ENCODE measurements at places on chromosomes 7 and 10. TPM values are rescaled to one million over a fixed set of nuclear protein-coding genes. Genes with fewer than 3 reads are reported as not detected.

Gene EBLN1
- total RNA-seq = not detected

DNA sequence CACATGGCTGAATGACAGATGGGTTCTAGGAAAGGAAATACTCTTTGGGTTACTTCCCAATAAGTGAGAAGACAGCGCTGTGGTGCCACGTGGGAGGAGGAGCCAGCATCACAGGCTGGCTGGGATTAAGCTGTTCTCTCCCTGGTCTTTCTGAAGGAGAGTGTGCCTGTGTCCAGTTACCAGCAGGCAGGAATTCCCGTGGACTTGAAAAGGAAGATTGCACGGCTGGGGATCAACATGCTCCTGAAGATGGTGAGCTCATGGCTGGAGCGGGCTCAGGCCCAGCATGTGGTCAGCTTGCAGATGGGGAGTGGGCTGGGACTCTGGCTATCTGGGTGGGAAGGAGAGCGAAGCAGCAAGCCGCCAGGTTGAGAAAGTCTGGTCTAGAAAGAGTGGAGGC lies 8.1 kb downstream of the ADCK2 start:
- no peak for DNase-seq
- H3K27ac ChIP-seq = no peak overlapping the region

GRCh38 chr10:909831-910230 lies 21.7 kb downstream of the LARP4B start:
- H3K4me3 ChIP-seq = no peak overlapping the region
- no peaks in the 10 kb centered on the region for H3K27me3 ChIP-seq
- H3K4me1 ChIP-seq = peaks cover 19% of the 10 kb centered on the region
- no peak overlapping the region for H3K27ac ChIP-seq
- H3K36me3 ChIP-seq = peaks cover 5% of the 10 kb centered on the region
- DNase-seq = no peak

GRCh38 chr7:135774284-135774683 lies 25.7 kb upstream of the FAM180A start:
- peaks cover 45% of the 10 kb centered on the region for H3K4me1 ChIP-seq
- H3K27me3 ChIP-seq = no peaks in the 10 kb centered on the region
- no peak overlapping the region for H3K4me3 ChIP-seq
- H3K27ac ChIP-seq = peak overlapping the region; percentile 83
- H3K36me3 ChIP-seq = no peaks in the 10 kb centered on the region

DNA sequence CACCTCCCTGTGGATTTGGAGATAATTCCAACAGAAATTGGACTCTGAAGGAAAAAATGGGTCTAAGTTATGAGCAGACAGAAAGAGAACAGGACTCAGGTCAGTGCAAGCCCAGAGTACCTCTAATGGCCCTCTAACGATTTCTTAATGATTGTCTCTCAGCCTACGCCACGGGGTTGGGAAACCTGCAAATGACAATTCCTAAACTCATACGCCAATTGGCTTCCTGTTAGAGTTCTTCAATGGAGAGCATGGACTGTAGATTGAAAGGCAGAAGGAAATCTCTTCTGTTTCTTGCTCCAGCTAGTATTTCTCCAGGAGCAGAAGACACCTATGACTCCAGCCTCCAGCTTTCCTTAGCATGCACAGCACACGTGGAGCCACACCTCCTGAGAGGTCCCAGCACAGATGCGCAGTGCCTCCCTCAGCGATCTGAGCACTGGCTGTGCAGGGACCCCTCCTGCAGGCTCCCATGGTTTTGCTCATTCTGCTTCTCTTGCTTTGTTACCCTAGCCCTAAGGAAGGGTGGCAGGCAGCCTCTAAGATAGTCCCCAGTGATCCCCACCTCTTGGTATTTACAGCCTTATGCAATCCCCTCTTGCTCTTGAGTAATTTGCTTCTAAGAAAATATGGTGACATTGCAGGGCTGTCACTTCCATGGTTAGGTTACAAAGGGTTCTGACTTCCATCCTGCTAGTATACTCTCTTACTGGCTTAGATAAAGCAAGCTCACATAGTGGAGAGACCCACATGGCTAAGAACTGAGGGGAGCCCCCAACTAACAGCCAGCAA lies 30.1 kb downstream of the DENND11 start:
- H3K27ac ChIP-seq = peak overlapping the region; percentile 79
- no peak overlapping the region for H3K4me3 ChIP-seq
- peaks cover 11% of the 10 kb centered on the region for H3K4me1 ChIP-seq
- H3K27me3 ChIP-seq = no peaks in the 10 kb centered on the region
- no peak for DNase-seq

DNA sequence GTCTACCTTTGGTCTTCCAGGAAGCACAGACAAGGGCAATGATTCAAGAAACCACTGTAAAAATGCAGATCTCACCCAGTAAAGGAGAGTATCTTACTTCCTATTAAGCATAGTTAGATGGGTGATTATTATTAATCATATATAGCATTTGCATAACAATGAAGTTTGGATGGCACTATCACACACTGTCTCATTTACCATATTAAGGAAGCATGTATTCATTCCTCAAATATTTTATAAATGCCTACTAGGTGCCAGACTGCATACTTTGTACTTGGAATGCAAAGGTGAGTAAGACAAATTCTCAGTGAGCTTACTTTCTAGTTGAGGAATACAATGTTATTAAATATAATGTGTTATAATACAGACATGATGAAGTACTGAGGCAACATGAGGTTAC lies 53.9 kb upstream of the SKAP2 start:
- H3K27me3 ChIP-seq = peaks cover 6% of the 10 kb centered on the region
- H3K36me3 ChIP-seq = no peaks in the 10 kb centered on the region
- DNase-seq = no peak
- no peak overlapping the region for H3K27ac ChIP-seq

DNA sequence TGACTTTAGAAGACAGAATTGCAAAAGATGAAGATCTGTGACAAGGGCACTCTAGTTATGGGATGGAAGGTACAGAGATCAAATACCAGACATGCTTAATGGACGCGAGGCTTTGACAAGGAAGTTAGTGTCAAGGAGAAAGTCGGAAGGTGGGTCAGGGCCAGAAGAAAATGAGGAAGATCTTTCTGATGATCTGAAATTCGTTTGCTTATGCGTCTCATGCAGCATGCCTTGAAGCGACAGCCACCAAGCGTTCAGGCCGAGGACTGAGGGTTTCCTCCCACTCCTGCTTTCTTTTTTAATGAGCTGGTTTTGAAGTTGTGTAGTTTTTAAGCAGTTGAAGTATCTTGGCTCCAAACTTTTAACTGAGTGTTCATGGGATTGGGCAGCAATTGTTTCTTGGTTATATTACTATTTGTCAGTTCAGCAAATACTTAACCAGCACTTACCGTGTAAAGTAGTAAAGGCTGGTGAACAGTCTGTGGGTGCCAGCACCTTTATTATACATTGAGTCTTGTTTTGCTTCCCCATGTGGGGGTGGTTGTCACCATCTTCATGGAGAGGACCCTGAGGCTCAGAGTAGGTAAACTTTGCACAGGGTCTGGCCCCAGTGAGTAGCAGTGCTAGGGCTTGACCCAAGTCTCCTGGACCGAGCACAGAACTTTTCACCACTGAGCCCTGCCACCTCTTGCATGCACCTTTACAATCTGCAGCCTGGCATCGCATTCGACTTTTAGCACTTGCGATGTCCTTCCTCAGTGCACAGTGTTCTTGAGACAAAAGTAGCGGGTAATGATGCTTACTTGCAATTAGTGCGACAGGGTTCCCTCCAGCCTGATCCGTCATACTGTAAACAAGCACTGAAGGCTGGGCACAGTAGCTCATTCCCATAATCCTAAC lies 14.3 kb upstream of the BHLHA15 start:
- H3K36me3 ChIP-seq = no peaks in the 10 kb centered on the region
- no peaks in the 10 kb centered on the region for H3K27me3 ChIP-seq
- H3K4me1 ChIP-seq = no peaks in the 10 kb centered on the region

GRCh38 chr7:44472843-44473242 lies 17.6 kb downstream of the NUDCD3 start:
- no peak for DNase-seq
- H3K27me3 ChIP-seq = no peaks in the 10 kb centered on the region

GRCh38 chr7:144830811-144831210 lies 5.0 kb downstream of the TPK1 start:
- DNase-seq = no peak
- peaks cover 13% of the 10 kb centered on the region for H3K4me1 ChIP-seq
- no peak overlapping the region for H3K4me3 ChIP-seq
- H3K27me3 ChIP-seq = no peaks in the 10 kb centered on the region
- H3K27ac ChIP-seq = no peak overlapping the region
- H3K36me3 ChIP-seq = no peaks in the 10 kb centered on the region

DNA sequence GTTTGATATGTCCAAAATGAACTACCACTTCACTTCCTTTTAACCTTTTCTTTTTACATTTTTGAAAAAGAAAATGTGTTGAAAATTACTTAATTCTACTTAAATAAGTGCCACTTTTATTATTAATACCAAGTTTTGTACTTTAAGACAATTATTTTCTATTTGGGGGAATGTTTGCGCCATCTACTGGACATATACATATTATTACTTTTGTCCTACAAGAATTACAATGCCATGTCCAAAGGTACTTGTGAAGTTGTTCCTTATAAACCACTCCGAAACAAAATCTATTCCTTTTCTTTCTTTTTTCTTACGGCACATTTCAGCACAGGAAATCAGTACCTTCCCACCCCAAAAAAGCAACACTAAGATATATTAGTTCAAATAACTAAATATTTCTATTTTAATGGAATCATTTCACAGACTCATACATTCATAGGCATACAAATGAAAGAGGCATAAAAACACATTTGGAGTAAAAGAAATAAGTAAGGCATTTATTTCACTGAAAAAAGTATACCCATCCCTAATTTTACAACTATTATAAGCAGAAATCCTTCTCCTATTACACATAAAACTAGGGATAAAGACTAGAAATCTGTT lies 169.9 kb downstream of the RNF133 start:
- H3K4me3 ChIP-seq = no peak overlapping the region
- no peak overlapping the region for H3K27ac ChIP-seq
- no peaks in the 10 kb centered on the region for H3K27me3 ChIP-seq
- H3K4me1 ChIP-seq = no peaks in the 10 kb centered on the region
- DNase-seq = no peak
- no peaks in the 10 kb centered on the region for H3K36me3 ChIP-seq

- peak overlapping the region; percentile 80 for H3K27ac ChIP-seq
- peaks cover 22% of the 10 kb centered on the region for H3K4me1 ChIP-seq
- H3K27me3 ChIP-seq = peaks cover 9% of the 10 kb centered on the region
- peak overlapping the region; percentile 67 for H3K4me3 ChIP-seq
- DNase-seq = no peak
- H3K36me3 ChIP-seq = no peaks in the 10 kb centered on the region
Measured at GRCh38 chr7:150323682-150324372, 482 bp upstream of the ACTR3C start.

All from heart right ventricle (tissue), 16 donors.